Left kidney (tissue), 8 donors: ENCODE measurements at places on chromosomes 2 and 18.
A peak's percentile ranks its signal among the peaks of the same experiment; 100 is the strongest.

DNA sequence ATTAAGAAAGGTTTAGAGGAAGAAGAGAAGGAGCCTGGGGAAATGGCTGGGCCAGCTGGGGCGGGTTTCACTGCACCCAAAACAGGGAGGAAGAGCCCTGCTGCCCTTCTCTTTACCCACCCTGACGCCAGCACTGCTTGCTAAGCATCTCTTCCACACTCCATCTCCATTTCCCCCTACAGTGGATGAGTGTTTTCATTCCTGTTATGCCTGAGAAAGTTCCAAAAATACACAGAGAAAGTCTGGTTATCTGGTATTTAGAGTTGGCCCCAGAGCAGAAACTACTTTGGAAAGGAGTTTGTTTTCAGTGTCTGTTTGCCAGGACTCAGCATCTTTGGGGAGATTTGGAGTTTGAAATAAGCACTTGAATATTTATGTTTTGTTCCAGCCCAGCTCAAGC is 451.0 kb downstream of the SLC4A3 start:
- no peak for DNase-seq

DNA sequence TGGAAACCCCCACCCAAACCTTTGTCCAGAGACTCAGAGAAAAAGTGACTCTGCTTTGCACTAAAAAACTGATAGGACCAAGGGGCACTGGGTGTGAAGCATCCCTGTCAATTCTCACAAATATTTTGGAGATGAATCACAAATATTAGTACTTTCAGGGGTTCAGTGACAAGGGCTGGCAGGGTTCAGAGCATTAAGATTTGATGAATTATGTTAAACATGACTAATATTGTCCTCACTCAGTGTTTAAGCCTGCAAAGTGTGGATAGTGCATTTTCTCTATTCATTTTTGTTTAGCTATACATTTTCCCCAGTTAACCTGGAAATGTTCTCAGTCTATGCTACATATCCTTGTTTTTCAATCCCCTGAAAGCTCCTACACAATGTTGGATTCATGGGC is 65.3 kb upstream of the CCDC68 start:
- DNase-seq, result no peak

DNA sequence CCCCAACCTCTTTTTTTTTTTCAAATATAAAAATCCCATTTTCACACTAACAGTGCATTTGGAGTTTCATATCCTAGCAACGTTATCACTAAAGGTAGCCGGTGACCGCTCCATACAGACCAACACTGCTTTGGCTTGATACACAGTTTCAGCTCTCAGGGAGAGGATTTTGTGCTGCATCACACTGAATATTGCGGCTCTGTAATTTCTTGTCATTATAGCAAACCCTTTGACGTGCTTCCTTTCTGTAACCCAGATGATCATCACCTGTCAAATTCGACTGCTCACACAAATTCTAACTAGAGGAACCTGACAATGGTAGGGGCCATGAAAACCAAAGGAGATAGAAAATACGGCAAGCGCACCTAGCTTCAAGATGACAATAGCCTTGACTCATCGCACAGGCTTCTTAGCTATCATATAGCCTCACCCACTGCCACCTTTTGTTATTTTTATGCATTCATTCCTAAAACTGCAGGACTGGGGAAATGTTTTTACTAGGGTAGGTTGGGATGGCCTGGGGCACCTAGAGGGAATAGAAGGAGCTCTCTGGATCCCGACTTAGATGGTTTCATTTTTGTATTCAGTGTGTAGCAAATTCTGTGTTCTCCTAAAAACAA is 582.9 kb upstream of the PIK3C3 start:
- DNase-seq, result no peak

- DNase-seq, result no peak
Observed at GRCh38 chr2:56770490-56770889, 586.7 kb downstream of the CCDC85A start.

GRCh38 chr18:75395137-75395536 is 32.4 kb downstream of the SMIM21 start:
- DNase-seq, result no peak

DNA sequence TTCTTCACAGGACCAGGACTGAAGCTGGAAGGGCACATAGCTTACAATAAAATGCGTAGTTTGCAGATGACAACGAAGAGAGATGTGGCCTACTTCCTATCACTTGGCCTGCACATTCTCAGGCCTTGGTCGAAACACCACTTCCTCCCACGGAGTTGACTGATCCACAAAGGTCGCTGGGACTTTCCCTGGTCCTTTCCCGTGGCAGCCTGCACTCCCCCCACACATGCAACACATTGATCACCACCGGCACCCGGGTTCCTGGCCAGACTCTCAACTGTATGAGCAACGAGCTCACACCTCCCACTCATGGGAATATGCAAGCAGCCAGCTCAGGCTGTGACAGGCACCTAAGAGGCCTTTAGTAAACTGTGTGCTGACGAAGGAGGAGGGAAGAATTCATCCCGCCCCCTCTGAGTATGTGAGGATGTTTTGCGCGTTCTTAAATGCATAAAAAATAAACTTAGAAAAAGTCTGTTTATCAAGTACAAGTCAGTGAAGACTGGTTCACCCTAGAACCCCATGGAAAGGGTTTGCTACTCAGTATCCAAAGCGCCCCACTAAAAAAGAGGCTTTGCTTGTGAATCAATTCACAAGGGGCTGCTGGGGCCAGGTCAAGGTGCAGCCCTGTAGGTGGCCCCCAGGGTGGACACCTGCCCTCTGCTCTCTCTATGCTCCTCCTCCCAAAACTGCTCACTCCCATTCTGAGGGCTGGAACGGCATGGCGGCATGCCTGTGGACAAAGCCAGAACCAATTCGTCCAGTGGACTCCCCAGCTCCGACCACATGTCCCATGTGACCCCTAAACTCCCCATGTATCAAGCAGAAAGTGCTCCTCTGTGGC is 154.3 kb downstream of the EIPR1 start:
- DNase-seq, result no peak

GRCh38 chr2:167293172-167293781 is 405.0 kb downstream of the XIRP2 start:
- peak; percentile 21 for DNase-seq

DNA sequence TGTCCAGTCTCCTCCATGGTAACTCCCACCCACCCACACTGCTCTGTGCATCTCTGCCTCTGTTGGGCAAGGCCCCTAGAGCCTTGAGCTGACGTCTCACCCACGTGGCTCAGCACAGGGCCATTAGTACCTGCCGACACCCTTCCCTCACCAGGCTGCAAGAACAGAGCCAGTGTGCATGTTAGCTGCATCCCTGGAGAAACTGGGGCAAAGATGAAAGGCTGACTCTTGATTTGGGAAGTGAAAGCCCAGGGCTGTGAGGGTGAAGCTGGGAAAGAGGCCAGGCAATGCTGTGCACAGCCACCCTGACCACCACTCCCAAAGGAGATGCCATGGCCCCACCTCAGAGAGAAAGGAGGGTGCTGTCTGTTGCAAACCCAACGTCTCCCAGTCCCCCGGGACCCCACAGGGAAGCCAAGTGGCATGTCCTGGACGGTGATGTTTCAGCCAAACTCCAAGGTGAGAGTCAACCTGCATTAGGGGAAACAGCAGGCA is 20.0 kb upstream of the HPCAL1 start:
- no peak for DNase-seq

DNA sequence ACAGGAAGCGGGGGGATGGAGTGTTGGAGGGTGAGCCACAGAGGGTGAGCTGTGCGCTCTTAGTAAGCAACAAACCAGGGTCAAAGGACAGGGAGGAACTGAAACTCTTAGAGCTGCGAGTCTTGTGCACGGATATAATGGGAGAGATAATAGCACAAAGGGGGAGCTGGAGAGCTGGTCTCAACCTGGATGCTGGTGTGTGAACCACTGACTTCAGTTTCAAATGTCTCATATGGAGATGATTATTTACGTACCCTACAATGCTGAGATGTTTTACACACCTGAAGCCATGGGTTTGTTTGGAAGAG is 35.9 kb downstream of the PTGR3 start:
- no peak for DNase-seq

DNA sequence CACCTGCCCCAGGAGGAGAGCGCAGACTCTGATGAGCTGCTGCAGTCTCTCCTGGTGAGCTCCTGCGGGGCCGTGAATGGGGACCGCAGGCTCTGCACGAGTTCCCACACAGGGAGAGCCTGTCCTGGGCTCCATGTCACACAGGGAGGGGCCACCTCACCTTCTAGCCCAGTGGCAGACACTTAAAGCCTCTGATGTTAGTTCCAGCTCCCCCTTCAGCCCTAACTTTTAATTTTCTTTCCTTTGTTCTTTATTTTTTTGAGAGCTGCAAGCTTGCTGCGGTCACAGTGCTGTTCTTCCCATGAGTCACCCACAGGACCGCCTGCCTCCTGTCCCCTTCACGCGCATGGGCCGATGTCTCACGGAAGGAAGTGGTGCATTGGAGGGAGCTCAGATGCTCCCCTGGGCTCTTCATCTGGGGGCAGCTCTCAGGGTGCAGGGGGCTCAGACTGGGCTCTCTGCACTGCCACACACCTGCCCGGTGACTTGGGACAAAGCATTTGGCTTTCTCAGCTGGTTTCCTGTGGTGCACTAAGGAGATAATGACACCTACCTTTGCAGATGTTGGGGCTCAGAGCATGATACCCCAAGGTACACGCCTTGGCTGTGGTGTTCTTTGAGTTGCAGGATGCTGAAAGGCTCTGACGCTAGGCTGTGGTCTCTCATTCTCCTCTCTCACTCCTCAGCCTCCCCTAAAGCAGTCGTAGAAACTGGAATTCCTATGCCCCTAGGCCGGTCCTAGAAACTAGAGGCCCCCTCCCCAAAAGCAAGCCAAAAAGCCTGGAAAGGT is 37.2 kb upstream of the PXDN start:
- DNase-seq, result no peak

GRCh38 chr2:72034353-72035095 is 113.1 kb downstream of the CYP26B1 start:
- DNase-seq, result no peak

GRCh38 chr2:239398521-239398921 is 2.3 kb downstream of the HDAC4 start:
- no peak for DNase-seq

- DNase-seq, result no peak
Observed at GRCh38 chr2:6946722-6947121, 29.5 kb downstream of the RNF144A start.

DNA sequence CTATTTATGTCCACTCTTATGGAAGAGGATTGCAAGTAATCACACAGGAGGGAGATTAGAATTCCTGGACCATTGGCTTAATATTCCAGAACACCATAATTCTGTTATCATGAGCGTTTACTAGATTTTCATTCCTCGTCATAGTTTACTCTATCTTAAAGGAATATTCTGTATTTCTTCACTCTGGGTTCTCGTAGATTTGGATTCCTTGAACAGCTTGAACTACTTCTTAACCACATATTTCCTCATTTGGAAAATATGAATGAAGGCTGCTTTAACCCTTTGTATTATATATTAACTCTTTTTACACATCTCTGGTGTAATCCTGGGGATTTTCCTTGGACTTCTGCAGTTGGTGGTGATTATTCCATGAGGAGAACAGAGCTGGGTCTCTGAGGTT is 46.3 kb upstream of the CCBE1 start:
- no peak for DNase-seq

DNA sequence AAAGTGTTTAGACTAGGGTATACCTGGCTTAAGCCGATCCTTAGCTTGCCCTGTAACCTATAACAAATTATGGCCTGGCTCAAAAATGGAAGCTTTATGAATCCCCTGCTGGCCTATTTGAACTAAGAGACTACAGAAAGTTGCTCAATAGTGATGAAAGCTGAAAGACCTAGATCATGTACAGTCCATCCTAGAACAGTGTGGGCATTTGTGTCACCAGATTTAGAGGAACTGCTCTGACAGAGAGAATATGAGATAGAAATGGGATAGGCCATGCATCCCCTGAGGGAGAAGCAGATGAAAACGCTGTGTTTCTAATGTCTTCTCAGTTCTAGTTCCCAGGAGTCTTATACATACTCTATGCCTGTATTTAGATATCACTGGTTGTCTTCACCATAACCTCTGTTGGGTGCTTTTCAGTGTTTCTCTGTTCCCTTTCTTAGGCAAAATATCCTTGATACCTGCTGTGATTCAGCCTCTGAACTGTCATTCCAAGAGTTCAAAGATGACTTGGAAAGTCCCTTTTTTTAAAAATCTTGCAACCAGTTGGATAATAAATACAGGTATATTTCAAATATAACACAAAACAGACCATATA is 246.9 kb upstream of the SLC39A10 start:
- no peak for DNase-seq
